ENCODE measurements at places on chromosomes 3 and 15.

GRCh38 chr15:41411031-41411430 lies 5.9 kb upstream of the RTF1 start:
- H3K4me1 ChIP-seq, result no peaks in the 10 kb centered on the region
- H3K27ac ChIP-seq, result no peak overlapping the region
- no peaks in the 10 kb centered on the region for H3K27me3 ChIP-seq
- no peak for DNase-seq
- H3K36me3 ChIP-seq, result no peaks in the 10 kb centered on the region
- no peak overlapping the region for H3K4me3 ChIP-seq

DNA sequence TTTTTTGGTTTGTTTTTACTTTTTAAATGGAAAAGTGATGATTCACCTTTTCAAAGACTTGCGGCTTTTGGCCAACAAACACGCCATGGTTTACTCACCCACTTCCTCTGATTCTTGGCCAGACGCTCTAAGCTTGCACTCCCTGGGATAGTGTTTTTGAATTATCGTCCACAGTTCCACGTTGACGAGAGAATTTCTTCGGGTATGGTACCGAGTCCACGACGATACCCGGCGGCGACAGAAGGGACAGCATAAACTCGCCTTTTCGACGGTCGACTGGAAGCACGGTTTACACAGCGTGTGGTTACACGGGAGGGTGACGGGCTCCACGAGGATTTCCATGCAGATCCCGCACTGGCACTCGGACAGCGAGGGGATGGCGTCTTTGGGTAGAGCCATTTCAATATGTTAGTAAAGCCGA lies 783 bp downstream of the RNF168 start:
- H3K4me3 ChIP-seq, result peak overlapping the region; percentile 79
- H3K27ac ChIP-seq, result peak overlapping the region; percentile 80
- DNase-seq, result peak; percentile 59
- H3K4me1 ChIP-seq, result peaks cover 12% of the 10 kb centered on the region
- no peaks in the 10 kb centered on the region for H3K36me3 ChIP-seq

DNA sequence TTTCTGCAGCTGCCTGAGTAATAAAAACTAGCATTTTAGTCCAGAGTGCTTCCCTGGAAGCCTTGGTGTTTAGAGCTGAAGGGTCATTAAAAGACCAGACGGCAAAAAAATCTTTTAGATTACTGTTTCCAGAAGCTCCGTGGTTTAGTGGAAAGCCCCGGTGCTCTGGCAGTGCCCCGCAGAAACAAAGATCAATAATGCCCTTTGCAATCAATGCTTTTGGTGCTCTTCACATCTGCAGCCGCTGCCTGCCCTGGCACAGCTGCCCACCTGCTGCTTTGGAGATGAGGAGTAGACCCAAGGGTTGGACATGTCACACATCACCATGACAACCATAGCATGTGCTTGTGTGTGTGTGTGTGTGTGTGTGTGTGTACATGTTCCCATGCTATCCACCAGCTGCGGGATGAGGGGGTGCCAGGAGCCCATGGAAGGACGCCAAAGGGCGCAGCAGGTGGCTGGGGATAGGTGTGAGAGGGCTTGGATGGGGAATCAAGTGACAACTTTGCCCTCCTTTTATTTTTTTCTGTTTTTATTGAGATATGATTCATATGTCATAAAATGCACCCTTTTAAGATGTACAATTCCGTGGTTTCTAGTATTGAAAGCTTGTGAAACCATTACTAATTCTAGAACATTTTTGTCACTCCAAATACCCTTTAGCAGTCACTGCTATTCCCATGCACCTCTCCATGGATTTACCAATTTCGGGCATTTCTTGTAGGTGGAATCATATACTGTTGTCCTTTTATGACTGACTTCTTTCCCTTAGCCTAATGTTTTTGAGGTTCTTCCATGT lies 75.7 kb upstream of the KLHL25 start:
- H3K4me3 ChIP-seq, result no peak overlapping the region
- DNase-seq, result no peak
- no peaks in the 10 kb centered on the region for H3K4me1 ChIP-seq
- H3K36me3 ChIP-seq, result no peaks in the 10 kb centered on the region

DNA sequence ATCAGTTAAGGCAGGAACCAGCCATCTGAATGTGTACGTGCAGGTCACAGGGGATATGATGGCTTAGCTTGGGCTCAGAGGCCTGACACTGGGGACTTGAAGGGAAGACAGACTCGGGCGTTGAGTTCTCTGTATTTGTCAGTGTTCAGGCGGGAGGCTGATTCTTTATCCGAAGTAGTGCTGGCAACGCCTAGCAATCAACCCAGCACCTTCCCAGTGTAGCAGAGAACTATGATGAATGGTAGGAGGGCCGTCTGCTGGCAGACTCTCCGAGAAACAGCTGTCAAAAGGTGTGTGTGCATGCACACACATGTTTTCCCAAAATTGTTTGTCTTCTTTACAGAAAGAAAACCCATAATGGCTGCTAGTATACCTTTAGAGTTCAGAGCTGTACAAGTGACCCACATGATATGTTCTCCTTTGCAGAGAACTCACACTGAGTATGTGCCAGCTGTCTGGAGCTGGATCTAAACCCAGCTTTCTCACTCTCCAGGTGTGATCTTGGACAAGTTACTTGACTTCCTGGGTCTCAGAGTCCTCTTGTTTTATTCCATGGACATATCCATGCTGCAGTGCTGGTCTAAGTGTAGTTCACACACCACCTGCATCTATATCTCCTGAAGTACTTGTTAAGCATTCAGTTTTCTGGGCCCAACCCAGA lies 74.5 kb upstream of the LARS2 start:
- H3K4me1 ChIP-seq, result no peaks in the 10 kb centered on the region
- H3K27me3 ChIP-seq, result no peaks in the 10 kb centered on the region
- DNase-seq, result no peak

- no peaks in the 10 kb centered on the region for H3K4me1 ChIP-seq
- no peak overlapping the region for H3K27ac ChIP-seq
- H3K36me3 ChIP-seq, result no peaks in the 10 kb centered on the region
- no peak overlapping the region for H3K4me3 ChIP-seq
- H3K27me3 ChIP-seq, result no peaks in the 10 kb centered on the region
Measured at GRCh38 chr15:70269311-70269911, 171.7 kb upstream of the TLE3 start.

DNA sequence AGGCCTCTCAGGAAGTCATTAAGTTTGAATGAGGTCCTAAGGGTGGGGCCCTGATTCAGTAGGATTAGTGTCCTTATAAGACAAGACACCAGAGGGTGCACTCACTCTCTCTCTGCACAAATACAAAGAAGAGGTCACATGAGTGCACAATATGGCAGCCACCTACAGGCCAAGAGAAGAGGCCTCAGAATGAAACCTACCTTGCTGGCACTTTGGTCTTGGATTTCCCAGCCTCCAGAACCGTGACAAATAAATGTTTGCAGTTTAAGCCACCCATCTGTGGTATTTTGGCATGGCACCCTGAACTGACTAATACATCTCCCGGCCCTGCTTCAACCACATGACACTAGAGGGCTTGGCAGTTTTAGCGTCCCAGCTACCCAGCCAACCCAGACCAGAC lies 73.9 kb upstream of the CHRNB4 start:
- DNase-seq, result no peak
- H3K4me1 ChIP-seq, result no peaks in the 10 kb centered on the region
- H3K27ac ChIP-seq, result no peak overlapping the region
- no peak overlapping the region for H3K4me3 ChIP-seq
- H3K36me3 ChIP-seq, result no peaks in the 10 kb centered on the region

GRCh38 chr3:51385621-51386091 lies 565 bp downstream of the MANF start:
- peaks cover 36% of the 10 kb centered on the region for H3K4me1 ChIP-seq
- H3K27me3 ChIP-seq, result no peaks in the 10 kb centered on the region
- peak overlapping the region; percentile 95 for H3K4me3 ChIP-seq

DNA sequence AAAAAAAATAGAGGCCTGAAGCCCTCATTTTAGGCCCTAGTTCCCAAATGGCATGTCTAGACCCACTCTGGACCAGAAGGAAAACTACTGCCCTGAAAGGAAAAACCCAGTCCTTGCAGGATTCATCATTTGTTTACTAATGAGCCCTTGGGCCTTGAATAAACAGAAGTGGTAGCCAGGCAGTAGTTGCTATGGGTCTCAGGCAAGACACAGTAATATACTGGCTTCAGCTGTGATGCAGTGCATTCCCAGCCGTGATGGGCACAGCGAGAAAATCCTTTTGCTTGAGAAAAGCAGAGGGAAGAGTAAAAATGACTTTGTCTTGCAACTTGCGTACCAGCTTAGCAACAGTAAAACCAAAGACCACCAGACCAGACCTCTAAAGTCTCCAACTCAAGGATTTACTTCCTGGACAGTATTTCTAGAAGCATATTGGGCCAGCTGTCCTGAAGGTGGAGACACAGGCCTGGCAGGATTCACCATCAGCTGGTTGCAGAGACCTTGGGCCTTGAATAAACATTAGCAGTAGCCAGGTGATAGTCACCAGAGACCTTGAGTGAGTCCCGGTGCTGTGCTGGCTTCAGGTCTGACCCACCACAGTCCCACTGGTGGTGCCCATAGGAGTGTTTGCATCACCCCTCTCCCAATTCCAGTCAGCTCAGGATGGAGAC lies 208.3 kb upstream of the SLITRK3 start:
- H3K4me1 ChIP-seq, result no peaks in the 10 kb centered on the region
- no peaks in the 10 kb centered on the region for H3K27me3 ChIP-seq
- no peak overlapping the region for H3K4me3 ChIP-seq
- H3K27ac ChIP-seq, result no peak overlapping the region
- no peaks in the 10 kb centered on the region for H3K36me3 ChIP-seq

GRCh38 chr3:195196266-195196665 lies 74.7 kb downstream of the XXYLT1 start:
- H3K27ac ChIP-seq, result no peak overlapping the region
- DNase-seq, result no peak
- no peak overlapping the region for H3K4me3 ChIP-seq
- H3K27me3 ChIP-seq, result no peaks in the 10 kb centered on the region
- no peaks in the 10 kb centered on the region for H3K4me1 ChIP-seq
- no peaks in the 10 kb centered on the region for H3K36me3 ChIP-seq

DNA sequence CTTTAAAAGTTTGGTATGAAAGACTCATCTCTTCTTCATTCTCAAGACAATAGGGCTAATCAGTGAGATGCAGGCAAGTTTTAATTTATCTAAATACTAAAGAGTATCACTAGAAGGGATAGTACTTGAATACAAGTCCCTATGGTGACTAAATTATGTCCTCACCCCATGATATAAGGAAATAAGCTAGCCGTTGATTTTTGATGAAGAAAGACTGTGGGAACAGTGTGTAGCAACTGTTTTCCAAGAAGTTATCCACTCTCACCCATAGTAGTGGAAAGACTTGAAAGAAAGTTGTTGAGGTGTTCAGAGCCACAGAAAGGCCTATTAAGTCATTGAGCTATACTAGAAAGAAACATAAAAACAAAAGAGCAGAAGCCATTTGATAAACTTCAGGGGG lies 36.7 kb downstream of the PIK3CA start:
- no peaks in the 10 kb centered on the region for H3K36me3 ChIP-seq
- no peak overlapping the region for H3K4me3 ChIP-seq
- no peaks in the 10 kb centered on the region for H3K27me3 ChIP-seq
- DNase-seq, result no peak
- H3K4me1 ChIP-seq, result no peaks in the 10 kb centered on the region
- no peak overlapping the region for H3K27ac ChIP-seq

DNA sequence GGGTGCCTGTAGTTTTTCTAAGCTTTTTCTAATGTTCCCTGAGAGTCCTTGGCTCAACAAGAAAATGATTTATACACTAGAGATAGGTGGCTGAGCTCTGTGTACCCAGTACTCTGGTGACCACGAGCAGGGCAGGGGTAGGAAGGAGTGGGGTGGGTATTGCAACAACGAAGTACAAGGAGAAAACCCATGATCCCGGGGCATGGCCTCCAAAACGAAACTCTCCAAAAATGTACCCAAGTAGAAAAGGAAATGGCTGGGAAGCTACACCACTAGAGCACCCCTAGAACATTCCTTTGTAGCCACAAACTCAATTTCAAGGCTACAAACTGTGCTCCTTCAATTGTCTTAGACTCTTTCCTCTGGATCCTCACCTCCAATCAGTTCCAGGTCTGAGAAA lies 138.9 kb downstream of the DUT start:
- no peak overlapping the region for H3K27ac ChIP-seq
- H3K4me1 ChIP-seq, result no peaks in the 10 kb centered on the region
- H3K36me3 ChIP-seq, result no peaks in the 10 kb centered on the region
- H3K4me3 ChIP-seq, result no peak overlapping the region
- H3K27me3 ChIP-seq, result no peaks in the 10 kb centered on the region

- no peaks in the 10 kb centered on the region for H3K4me1 ChIP-seq
- DNase-seq, result no peak
- no peaks in the 10 kb centered on the region for H3K36me3 ChIP-seq
Measured at GRCh38 chr3:137035631-137036030, 77.8 kb downstream of the IL20RB start.

- no peak overlapping the region for H3K27ac ChIP-seq
- H3K4me3 ChIP-seq, result no peak overlapping the region
- no peaks in the 10 kb centered on the region for H3K36me3 ChIP-seq
- no peaks in the 10 kb centered on the region for H3K4me1 ChIP-seq
Measured at GRCh38 chr3:159480046-159480445, 508.6 kb upstream of the IL12A start.

DNA sequence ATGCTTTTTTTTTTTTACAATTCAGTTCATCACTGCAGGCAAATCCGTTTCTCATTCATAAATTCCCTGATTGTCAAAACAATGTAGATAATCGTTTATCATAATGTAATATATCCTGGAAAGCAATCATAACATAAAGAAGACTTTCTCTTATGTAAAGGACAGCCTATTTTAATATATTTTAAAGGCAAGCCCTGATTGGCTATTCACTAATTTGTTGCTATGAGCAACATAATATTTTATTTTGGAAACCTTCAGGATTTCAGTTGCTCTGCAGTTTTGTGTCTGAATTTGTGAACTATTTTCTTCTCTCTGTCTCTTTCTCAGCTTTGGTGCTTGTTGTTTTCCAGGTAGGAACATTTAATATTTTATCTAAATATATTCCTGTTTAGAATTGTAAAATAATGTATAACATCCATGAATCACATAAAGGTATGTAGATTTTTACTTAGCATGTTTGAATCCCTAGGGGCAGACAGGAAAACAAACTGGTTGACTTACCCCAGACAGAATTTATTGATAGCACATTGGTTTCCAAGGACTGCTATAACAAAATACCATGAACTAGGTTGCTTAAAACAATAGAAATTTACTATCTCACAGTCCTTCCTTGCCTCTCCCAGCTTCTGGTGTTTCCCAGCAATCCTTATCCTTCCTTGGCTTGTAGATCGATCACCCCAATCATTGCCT lies 253.5 kb downstream of the CDIN1 start:
- H3K27me3 ChIP-seq, result no peaks in the 10 kb centered on the region
- DNase-seq, result no peak
- no peaks in the 10 kb centered on the region for H3K4me1 ChIP-seq
- no peak overlapping the region for H3K27ac ChIP-seq
